ENCODE measurements at places on chromosomes 12 and 14. TPM values are rescaled to one million over a fixed set of nuclear protein-coding genes. Genes with fewer than 3 reads are reported as not detected.

The TSPAN9 gene
- 50.4 TPM for total RNA-seq

The KCNC2 gene
- total RNA-seq: not detected

The MANSC1 gene
- 14.3 TPM for total RNA-seq

The MYF5 gene
- total RNA-seq: not detected

The ASIC1 gene
- total RNA-seq: 3.9 TPM

The MYH6 gene
- not detected for total RNA-seq

The GPR132 gene
- 0.30 TPM for total RNA-seq

The GLI1 gene
- total RNA-seq: 8.3 TPM

The SERPINA10 gene
- not detected for total RNA-seq

The WIF1 gene
- not detected for total RNA-seq

The PRR4 gene
- 3.9 TPM for total RNA-seq

The C12orf56 gene
- total RNA-seq: not detected

The TRMT5 gene
- total RNA-seq: 13.2 TPM

The ZNF10 gene
- total RNA-seq: 12.5 TPM

The PLEKHG7 gene
- not detected for total RNA-seq

The PPFIA2 gene
- 0.46 TPM for total RNA-seq

The ESPL1 gene
- total RNA-seq: 4.8 TPM

The HOXC9 gene
- total RNA-seq: not detected

The OR5AU1 gene
- not detected for total RNA-seq

The CDK2 gene
- total RNA-seq: 41.4 TPM

The GTF2A1 gene
- 43.0 TPM for total RNA-seq

The HCAR1 gene
- not detected for total RNA-seq
